ENCODE measurements at places on chromosomes 3 and 15. TPM values are rescaled to one million over a fixed set of nuclear protein-coding genes. Genes with fewer than 3 reads are reported as not detected.

DNA sequence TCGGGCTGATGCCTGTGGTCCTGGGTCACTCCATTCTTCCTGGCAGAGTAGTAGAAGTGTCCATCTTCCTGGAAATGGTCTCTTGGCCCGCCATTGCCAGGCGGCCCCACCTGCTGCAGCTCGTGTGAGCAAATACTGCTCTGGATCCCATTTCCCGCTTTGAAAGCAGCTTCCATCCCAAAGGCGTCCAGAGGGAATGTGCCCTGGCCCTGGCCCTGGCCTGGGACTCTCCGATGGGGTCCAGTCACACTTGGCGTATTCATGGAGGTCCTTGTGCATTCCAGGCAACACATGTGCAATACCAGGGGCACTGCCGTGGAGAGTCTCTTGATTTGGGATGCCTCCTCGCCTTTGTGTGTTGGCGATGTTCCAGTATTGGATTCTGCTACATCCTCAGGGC, 111.1 kb downstream of the SNRPN start:
- DNase-seq, result no peak

GRCh38 chr3:38560996-38561717, 65.0 kb downstream of the EXOG start:
- no peak for DNase-seq

GRCh38 chr15:47473106-47473725, 244.1 kb upstream of the SEMA6D start:
- no peak for DNase-seq

- no peak for DNase-seq
Measured at GRCh38 chr3:182981038-182981380, 671 bp upstream of the DCUN1D1 start.

Gene BLM
- 58.9 TPM for total RNA-seq

DNA sequence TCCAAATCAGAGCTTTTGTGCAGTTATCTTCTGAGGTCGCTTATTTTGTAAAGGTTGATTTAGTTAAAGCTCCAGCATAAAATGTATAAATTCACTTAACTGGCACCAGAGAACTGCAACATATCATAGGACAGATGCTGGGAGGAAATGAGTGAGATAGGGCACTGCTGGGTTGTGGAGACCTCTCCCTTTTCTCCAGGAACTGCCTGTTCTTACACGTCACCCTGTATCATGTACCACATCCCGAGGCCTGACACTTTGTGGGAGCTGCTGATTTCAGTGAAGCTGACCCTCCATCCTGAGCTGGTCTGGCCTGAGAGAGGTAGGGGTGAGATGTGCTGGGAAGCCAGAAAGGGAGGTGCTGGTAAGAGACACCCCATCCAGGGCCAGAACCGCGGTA, 213.8 kb upstream of the FEZF2 start:
- no peak for DNase-seq

Gene PRSS50
- not detected for total RNA-seq

- DNase-seq, result no peak
Measured at GRCh38 chr3:76369170-76369569, 583.8 kb upstream of the ZNF717 start.

Gene RAB27A
- 72.3 TPM for total RNA-seq

DNA sequence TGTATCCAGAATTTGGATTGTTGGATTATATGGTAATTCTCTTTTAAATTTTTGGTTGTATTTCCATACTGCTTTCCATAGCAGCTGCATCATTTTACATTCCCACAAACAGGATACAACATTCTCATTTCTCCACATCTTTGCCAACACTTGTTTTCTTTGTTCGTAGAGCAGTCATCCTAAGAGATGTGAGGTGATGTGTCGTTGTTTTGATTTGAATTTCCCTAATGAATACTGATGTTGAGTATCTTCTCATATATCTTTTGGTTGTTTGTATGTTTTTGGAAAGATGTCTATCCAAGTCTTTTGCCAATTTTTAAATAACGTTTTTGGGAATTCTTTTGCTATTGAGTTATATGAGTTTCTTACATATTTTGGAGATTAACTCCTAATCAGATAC, 93.6 kb downstream of the GMNC start:
- no peak for DNase-seq

- no peak for DNase-seq
Measured at GRCh38 chr3:150286390-150287147, 121.5 kb upstream of the TSC22D2 start.

DNA sequence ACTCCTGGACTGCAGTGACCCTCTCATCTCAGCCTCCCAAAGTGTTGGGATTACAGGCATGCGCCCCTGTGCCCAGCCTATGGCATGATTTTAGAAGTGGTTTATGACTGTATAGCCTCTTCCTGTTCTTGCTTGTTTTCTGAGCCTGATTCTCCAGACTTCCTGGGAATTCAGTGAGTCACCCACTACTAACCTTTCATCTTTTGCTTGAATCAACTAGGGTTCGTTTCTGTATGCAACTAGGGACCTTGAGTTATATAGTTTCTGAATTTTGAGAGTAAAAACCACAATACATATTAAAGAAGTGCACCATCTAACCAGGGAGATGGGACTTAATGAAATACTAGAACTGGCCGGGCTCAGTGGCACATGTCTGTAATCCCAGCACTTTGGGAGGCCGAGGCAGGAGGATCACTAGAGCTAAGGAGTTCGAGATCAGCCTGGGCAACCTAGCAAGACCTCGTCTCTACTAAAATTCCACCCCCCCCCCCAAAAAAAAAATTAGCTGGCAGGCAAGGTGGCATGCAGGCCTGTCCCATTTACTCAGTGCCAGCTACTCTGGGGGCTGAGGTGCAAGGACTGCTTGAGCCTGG, 76.0 kb downstream of the ZNF609 start:
- no peak for DNase-seq

DNA sequence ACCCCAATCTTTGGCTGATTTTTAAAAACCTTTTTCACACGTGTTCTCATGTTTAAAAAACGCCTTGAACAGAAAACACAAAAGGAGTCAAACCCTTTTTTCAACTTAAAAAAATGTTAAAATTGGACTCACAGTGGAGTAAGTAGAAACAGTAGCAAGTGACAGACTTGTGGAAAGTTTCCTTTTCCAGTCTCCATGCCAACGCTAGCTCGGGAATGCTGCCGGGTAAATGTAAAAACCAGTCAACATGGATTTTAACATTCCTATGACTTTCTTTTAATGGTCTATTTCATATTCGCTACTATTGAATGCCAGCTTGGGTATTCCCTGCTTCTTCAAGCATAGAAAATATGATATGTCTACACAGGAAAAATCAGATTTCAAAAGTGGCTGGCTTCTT, 1.6 kb upstream of the PROK2 start:
- DNase-seq, result no peak

GRCh38 chr3:48662753-48663488, at the start of gene CELSR3:
Gene CELSR3, minus strand, starts transcription at chr3:48662886. Its CDS starts 252 bp downstream, at chr3:48662634.
- DNase-seq, result peak; percentile 78

DNA sequence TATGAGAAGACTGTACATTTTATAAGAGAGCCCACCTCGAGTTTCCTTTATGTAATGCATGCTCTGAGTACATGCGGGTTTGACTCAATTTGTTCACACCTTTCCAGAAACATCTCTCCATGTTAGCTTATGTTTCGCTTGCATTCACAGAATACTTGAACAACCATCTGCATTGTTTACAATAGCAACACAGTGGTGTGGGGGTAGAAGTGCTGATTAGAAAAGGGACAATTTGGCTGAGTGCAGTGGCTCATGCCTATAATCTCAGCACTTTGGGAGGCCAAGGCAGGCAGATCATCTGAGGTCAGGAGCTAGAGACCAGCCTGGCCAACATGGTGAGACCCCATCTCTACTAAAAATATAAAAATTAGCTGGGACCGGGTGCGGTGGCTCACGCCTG, 60.9 kb downstream of the NCEH1 start:
- DNase-seq, result no peak

GRCh38 chr3:99532246-99532645, 106.1 kb upstream of the COL8A1 start:
- DNase-seq, result no peak

Gene SCN5A
- not detected for total RNA-seq

Gene MYZAP
- total RNA-seq, result not detected

- no peak for DNase-seq
Measured at GRCh38 chr3:79297245-79297960, 470.4 kb downstream of the ROBO1 start.

Gene NANOGP8
- total RNA-seq, result not detected

Gene LTF
- not detected for total RNA-seq

- no peak for DNase-seq
Measured at GRCh38 chr3:31086148-31086547, 191.7 kb upstream of the GADL1 start.

Data from activated T-helper 2 cell treated with anti-CD3 and anti-CD28 coated beads, Interferon-gamma antibody, Interleukin-2, Interleukin-4, amounts not matched to agents 10 μg/mL and 5 μg/mL and 100 μg/mL, durations not matched to agents 14 hours and 24 hours and 36 hours (primary cell).